ENCODE measurements at places on chromosomes 13 and 19.

DNA sequence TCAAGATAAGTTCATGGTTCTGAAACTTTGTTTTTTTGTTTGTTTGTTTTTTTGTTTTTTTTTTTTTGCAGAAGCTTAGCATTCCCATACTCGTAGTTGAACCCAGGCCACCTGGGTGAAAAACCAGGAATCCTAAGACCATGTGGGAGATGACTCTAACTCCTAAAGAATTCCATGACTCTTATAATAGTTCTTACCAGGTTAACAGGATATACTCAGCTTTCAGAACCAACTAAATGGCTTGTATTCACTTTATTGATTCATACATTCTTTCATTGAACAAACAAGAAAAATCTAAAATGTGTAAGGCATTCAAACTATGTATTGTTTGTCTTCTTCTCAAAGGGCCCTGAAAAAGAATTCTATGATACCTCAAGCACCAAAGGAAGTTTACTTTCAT, 40.5 kb upstream of the KLF5 start:
- DNase-seq: no peak

DNA sequence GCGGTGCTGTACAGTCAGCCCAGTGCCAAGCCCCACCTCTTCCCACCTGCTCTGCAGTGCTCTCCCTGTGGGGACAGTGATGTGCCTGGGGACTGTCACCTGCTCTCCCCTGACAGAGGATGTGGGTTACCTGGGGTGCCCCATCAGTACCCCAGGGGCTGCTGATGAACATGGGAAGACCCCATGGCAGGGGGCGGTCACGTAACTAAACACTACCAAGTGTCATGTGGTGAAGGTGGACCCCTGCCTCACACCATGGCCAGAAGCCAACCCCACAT, 12.7 kb downstream of the KDM4B start:
- DNase-seq: no peak

DNA sequence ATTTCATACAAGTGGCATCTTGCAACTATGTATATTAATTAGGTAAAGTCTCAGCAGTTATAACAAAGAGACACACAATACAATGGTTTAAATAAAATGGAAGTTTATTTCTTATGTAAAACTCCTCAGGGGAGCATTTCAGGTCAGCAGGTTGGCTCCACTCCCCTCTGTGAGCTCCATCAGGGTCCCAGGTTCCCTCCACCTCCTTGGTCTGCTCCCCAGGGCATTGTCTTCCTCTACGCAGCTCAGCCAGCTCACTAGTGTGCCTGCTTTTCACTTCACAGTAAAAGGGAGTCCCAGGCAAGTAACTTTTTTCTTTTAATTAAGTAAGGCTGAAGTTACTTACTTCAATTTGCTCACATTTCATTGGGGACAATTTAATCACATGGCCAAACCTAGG, 135.3 kb upstream of the FNDC3A start:
- no peak for DNase-seq

DNA sequence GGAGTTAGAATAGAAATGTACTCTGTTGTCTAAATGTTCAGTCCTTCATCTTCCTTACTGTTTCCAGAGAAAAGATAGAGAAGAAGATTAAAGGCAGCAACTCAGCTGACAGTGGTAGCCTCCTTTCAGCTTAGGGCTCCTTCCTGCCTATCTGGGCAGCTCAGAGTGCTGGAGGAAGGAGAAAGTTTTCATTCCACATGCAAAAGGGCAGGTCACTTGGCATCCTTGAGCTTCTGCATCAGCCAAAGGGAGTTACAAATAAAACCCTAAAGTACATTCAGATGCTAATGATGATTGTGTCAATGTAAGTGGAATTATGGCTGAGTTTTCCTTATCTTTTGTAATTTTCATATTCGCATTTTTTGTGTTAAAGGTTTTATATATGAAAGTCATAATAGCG, 58.9 kb downstream of the ESD start:
- no peak for DNase-seq

- no peak for DNase-seq
Measured at GRCh38 chr19:40596608-40597328, 4.4 kb upstream of the LTBP4 start.

DNA sequence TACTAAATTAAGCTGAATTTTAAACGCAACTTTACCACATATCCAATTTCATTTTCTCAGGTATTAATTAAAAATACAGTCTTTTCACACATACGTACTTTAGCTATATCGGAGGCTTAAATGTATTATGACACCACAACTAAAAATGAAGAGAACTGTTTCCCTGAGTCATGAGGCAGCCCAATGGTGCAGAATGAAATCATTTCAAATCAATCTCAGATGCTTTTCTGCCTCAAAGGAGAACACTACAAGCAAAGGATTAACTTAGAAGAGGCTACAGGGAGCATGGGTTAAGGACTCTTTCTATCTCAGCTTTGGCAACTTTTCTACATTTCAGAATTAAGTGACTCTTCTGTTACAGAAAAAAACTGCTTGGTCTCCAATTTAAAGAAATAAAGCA, 516.3 kb upstream of the HTR2A start:
- DNase-seq: no peak

GRCh38 chr19:55283548-55284377, at the start of gene BRSK1:
Gene BRSK1 (plus strand): TSS chr19:55283997. CDS start chr19:55284443, 446 bp downstream.
- no peak for DNase-seq

Measured in MM.1S (cell line).